Breast epithelium (tissue), 4 donors: ENCODE measurements at places on chromosomes 16 and 17. TPM values are rescaled to one million over a fixed set of nuclear protein-coding genes. Genes with fewer than 3 reads are reported as not detected.

DNA sequence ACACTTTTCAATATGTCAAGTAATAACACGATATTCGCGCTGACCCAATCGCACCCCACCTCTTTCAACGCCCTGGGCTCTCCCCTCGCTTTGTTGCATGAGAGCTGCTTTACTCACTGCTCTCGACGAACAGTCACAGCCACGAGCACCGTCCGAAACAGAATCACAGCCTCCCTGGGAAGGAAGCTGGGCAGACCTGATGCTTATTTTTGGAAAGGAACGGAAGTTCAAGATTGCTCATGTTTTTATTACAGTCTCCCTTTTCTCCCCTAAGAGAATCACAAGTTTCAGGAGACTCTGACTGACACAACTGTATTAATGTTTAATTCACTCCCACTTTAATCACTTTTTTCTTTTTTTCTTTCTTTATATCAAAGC is 67.8 kb downstream of the ANKRD11 start:
- H3K36me3 ChIP-seq, result no peaks in the 10 kb centered on the region
- H3K4me3 ChIP-seq, result no peak overlapping the region
- no peak for DNase-seq
- H3K4me1 ChIP-seq, result no peaks in the 10 kb centered on the region
- H3K27ac ChIP-seq, result no peak overlapping the region
- no peaks in the 10 kb centered on the region for H3K27me3 ChIP-seq

DNA sequence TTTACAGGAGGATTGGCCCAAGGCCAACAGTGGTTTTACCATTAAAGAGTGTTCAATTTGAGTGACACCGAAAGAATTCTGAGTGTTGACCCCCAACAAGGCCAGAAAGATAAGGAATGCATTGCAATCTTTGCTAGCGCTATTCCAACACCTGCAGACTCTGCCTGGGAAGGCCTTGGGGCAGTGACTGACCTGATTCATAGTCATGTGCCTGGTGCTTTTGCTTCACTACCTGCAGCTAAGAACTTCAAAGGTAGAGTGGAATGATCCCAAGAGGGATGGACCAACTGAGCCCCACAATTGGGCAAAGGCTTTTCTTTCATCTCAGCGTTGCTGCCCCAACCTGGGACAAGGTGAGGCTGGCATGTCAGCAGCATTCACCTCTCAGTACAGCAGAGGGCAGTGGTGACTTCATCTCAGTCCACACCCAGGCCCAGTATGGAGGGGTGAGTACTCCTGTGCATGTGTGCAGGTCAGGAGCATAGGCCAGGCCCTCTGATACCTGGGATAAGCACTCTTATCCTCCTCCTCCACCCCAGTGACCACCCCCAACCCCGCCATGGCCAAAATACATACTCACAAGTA is 149.6 kb upstream of the GNAO1 start:
- H3K4me3 ChIP-seq, result no peak overlapping the region
- no peak overlapping the region for H3K27ac ChIP-seq
- no peaks in the 10 kb centered on the region for H3K27me3 ChIP-seq
- no peaks in the 10 kb centered on the region for H3K36me3 ChIP-seq

DNA sequence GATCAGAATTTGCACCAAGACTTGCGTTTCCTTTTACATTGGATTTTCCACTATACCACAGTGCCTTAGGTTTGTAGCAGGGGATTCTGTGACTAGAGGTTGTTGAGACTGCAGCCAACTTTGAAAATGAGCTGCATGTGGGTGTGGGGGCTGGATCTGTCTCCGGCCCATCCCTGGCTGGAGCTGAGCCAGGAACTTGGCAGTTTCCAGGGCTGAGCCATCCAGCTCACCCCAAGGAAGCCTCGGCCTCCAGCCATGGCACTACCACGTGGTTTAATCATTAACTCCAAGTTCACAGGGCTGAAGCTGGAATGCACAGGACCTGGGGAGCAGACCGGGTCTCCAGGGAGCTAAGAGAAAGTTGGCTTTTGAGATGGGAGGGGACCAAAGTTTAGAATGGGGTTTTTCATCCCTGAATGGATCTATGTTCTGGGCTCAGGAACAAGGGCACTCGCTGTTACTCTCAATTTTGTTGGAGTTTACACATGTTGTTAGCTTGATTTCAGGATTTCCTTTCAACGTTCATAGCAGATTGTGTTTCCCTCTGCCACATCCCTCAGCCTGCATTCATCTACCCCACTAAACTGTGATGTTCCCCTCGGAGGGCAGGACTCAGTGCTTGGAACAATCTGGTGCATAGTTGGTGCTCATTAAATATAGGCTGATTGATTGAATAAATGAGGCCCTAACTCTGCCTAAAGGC is 42.3 kb upstream of the HNF1B start:
- peaks cover 46% of the 10 kb centered on the region for H3K27me3 ChIP-seq
- H3K4me1 ChIP-seq, result no peaks in the 10 kb centered on the region
- DNase-seq, result no peak
- H3K4me3 ChIP-seq, result no peak overlapping the region
- H3K36me3 ChIP-seq, result no peaks in the 10 kb centered on the region
- no peak overlapping the region for H3K27ac ChIP-seq

GRCh38 chr17:80362428-80363119 is 52.4 kb upstream of the ENDOV start:
- H3K27me3 ChIP-seq, result no peaks in the 10 kb centered on the region
- H3K36me3 ChIP-seq, result peaks cover 11% of the 10 kb centered on the region
- H3K4me3 ChIP-seq, result no peak overlapping the region
- no peaks in the 10 kb centered on the region for H3K4me1 ChIP-seq

GRCh38 chr16:24972608-24973220 is 42.5 kb downstream of the ARHGAP17 start:
- H3K36me3 ChIP-seq, result peaks cover 9% of the 10 kb centered on the region
- H3K4me3 ChIP-seq, result no peak overlapping the region
- no peak for DNase-seq
- no peaks in the 10 kb centered on the region for H3K27me3 ChIP-seq
- H3K27ac ChIP-seq, result no peak overlapping the region

DNA sequence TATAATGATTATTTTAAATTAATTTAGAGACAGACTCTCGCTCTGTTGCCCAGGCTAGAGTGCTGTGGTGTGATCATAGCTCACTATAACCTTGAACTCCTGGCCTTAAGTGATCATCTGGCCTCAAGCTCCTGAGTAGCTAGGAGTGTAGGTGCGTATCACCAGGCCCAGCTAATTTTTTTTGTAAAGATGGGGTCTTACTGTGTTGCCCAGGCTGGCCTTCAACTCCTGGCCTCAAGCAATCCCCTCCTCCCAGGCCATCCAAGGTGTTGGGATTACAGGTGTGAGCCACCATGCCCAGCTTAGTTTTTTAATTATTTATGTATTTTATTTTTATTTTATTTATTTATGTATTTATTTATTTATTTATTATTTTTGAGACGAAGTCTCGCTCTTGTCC is 17.9 kb downstream of the CTCF start:
- H3K27ac ChIP-seq, result no peak overlapping the region
- no peaks in the 10 kb centered on the region for H3K4me1 ChIP-seq
- H3K36me3 ChIP-seq, result no peaks in the 10 kb centered on the region
- DNase-seq, result no peak
- no peak overlapping the region for H3K4me3 ChIP-seq

DNA sequence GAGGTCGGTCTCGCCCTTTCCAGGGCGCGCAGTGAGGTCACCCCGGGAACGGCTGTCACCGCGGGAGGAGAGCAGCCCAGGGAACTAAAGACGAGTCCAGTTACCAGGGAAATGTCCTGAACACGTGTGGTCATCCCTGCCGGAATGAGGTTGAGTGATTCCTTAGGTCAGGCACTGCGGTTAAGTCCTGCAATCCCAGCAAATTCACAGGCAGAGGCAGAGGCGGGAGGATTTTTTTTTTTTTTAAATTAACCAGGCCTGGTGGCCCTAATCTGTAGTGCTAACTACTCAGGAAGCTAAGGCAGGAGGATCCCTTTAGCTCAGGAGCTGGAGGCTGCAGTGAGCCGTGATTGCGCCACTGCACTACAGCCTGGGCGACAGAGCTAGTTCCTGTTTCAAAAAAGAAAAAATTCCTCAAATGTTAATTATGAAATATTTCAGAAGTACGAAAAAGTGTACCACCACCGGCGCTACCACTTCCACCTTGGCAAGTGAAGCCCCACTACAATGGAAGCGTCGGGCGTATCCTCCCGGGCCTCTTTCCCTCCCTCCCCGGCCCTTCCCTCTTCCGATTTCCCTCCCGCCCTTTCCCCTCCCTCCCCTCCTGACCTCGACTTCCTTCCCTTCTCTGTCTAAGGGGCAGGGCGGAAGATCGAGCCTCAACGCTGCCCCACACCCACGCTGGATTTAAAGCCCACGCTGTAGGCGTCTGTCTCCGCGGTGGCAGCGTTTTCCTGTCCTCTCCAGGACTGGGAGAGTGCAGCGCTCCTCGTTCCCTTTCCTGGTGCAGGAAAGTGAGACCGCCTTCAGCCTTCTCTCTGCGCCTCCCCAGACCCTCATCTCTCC is 27.3 kb downstream of the SLFN11 start:
- DNase-seq, result peak; percentile 33
- no peaks in the 10 kb centered on the region for H3K4me1 ChIP-seq
- H3K27ac ChIP-seq, result peak overlapping the region; percentile 84

The SLC35B1 gene
- total RNA-seq, result 35.7 TPM
